Activated CD4-positive, CD25-positive, alpha-beta regulatory T cell (primary cell): ENCODE measurements at places on chromosomes 12 and 14.

GRCh38 chr12:122079532-122080081 is 1.1 kb downstream of the MLXIP start:
- no peak for DNase-seq

GRCh38 chr12:123498126-123498825 is 35.2 kb downstream of the RILPL1 start:
- DNase-seq: no peak

- peak; percentile 66 for DNase-seq
Observed at GRCh38 chr14:61456720-61457119, 135.3 kb downstream of the PRKCH start.

DNA sequence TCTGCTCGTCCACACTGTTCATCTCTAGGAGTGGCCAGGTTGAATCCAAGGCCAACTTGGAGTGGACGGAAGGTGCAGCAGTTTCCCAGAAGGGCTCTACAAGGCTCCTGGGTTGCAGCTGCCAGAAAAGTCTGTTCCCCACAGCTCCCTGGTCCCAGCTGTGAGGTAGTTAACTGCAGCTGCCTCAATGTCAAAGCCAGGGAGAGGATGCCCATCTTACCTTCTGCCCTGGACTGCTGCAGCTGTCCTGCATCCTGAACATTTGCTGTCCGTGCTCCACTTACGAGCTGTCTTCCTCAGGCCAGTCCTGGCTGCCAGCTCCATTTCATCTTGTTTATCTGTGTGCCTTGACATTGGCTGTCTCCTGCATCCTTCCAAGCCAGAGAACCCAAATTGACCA is 227.3 kb downstream of the SLC41A2 start:
- DNase-seq: no peak

GRCh38 chr12:52006726-52007157 is at the start of gene TAMALIN:
Gene TAMALIN, plus strand, starts transcription at chr12:52006946. Its CDS starts 74 bp downstream, at chr12:52007020.
- peak; percentile 65 for DNase-seq

DNA sequence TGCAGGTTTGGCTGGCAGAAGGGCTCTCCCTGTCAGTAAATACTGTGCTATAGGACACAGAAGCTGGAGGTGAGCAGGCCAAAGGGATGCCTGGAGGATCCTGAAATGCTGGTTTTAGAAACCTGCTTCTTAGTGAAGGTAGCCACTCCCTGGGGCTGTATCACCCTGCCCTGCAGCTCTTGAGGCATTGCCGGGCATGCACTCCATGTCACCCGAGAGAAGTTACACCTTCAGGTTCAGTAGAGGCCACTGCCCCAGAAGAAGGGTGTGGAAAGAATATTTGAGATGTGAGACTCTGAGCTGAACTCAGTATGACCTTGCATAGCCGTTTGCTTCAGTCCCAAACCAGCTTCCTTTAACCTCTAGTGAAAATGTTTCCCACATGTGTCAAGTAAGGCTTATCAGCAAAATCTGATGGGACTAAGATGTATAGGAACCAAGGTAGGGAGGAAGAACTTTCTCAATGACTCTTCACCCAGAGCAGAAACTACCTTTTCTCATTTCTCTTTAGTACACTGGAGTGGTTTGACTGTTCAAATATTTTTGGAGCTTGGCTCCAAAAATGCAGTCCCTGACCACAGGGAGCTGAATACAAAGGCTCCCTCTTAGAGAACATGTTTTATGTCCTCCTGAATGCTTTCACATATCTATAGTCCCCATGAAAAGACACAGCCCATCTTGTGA is 164.5 kb upstream of the DYRK2 start:
- no peak for DNase-seq

- no peak for DNase-seq
Observed at GRCh38 chr12:83805873-83806272, 1106.7 kb downstream of the SLC6A15 start.

DNA sequence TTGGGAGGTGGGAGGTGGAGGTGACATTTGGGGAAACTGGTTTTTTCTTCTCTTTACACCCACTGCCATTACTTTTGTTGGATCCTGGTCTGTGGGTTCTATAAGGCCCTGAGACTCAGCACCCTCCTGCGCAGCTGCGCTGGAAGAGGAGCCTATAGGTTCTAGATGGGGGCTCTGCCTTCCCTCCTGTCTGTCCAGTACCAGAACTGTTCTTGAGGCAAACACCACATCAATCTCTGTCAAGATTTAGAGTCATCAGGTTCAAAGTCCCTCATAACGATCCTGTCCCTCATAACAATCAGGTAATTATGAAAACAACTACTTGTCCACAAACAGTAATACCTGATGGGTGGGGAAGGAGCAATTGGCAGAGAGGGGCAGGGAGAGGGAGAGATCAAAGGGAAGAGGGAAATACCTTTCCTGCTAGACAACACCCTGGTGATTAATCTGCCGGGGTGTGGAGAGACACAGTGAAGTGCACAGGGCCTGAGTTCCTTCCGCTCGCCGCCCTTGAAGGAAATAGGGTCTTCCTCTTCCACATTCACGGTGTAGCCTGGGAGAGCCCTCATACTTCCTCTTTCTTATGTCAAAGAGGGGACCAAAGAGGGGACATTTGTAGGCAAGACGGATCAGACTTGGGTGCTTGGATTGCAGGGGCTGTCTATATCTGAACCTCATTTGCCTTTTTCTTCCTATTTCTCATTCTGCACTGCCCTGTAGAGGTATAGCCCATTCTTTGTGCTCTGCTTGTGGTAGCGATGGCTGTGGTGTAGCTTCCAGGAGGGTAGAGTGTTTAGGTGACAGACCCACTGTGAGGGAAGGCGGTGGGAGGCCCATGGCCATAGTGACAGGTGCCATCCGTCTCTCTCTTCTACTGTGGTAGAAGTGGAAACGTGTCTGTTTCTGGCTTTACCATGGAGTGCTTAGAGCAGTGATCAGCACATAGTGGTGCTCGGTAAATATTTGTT is 12.6 kb downstream of the GPRC5A start:
- no peak for DNase-seq

DNA sequence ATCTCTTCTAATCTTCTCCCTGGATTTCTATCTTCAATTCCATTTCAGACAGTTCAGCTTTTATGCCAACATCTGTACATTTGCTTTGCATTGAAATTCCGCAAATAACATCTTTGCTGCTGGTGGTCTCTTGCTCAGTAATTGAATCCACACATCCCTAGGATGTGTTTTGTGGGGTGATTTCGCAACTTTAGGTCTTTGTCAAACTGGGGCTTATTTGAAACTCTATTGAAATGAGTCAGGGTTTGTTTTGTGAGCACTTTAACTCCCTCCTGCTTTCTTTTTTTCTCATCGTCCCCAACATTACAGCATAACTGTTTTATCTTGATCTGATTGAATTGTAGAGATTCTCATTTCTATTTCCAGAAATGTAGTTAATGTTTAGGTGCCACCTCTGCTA is 404.3 kb downstream of the NPAS3 start:
- DNase-seq: no peak

DNA sequence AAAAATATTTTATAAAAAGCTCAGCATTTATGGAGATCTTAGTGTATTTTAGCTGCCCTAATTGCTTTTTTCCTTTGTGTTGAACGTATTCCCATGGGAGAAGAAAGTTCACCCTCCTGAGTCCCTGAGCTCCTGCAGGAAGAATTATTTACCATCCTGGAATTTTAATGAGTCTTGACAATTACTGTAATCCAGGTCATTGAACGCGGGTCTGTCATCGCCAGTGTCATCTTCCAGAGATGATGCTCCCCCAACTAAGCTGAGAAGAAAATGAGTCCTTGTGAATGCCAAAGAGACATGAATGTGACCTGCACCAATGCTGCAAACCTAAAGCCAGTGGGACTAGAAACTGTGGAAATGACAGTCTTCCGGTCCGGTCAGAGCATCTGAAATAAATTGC is 129.5 kb downstream of the FBXL14 start:
- DNase-seq: no peak

DNA sequence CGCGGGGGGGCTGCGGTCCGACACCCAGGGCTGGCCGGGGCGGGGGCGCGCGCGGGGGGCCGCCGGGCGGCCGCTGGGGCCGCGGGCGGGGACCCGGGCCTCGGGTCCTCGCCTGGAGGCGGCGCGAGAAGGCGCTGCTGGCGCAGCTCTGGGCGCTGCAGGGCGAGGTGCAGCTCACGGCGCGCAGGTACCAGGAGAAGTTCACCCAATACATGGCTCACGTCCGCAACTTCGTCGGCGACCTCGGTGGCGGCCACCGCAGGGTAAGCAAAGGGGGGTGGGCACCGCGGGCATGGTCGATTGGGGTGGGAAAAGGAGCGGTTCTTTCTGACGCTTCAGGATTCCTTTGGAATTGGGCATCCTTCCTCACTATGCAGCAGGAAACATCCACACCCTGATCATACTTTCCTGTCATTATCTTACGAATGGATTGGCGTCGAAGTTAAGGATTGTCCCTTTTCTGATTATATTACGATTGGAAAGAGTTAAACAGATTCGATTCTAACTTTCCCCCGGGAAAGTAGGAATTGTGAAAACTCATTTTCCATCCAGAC is 798 bp downstream of the PDZRN4 start:
- no peak for DNase-seq

GRCh38 chr12:65930114-65930828 is 106.0 kb downstream of the HMGA2 start:
- DNase-seq: no peak

GRCh38 chr14:35257809-35258208 is 34.4 kb upstream of the PSMA6 start:
- DNase-seq: no peak

- peak; percentile 42 for DNase-seq
Observed at GRCh38 chr14:96592591-96593386, 90.6 kb downstream of the PAPOLA start.

DNA sequence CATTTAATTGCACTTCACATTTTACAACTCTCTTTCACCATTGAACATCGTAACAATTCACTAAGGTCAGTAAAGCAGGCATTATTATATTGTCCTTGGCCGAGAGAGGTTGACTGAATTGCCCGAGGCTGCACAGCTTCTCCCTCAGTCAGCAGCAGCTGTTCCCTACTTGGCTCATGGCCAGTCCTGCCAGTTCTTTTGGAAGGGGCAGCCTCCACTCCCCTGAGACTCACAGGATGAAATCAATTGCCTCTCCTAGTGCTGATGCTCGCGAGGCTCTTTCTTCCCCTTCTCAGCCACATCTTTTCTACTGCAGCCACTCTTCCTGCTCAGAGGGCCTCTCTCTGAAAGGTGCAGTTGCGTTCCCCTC is 79.9 kb upstream of the KCNA1 start:
- no peak for DNase-seq

DNA sequence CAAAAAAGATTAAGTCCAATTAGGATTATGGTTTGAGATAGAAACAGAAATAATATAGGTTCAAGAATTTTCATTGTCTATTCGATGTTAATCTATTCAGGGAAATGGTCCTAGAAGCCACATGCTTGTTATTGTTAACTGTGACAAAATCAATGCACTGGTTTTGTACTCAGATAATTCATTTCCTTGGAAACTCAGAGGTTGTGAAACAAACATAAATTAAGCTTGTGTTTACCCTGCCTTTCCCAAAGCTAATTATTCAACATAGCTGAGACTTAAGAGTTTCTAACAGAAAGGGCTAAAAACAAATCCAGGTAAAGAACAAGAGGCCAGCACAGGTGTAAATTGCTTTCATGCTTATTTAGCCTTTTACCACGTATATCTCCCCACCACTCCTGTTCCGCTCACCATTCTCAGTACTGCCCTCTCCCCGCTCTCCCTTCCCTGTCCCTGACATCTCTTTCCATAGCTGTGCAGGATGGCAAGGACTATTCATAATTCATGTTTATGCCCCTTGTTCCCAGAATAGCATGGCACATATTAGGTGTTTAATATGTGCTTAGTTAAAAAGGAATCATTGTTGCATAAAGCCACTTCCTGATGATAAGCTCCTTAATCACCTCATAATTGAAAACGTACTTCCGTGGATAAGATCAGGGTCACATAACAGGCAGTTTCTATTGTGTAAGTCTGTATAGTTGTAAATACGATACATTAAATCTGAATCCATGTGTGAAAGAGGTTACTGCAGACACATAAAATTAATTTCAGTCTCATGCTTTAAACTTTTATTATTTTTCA is 131.8 kb upstream of the USP15 start:
- no peak for DNase-seq

GRCh38 chr14:77869340-77869739 is 69.4 kb downstream of the ADCK1 start:
- no peak for DNase-seq

DNA sequence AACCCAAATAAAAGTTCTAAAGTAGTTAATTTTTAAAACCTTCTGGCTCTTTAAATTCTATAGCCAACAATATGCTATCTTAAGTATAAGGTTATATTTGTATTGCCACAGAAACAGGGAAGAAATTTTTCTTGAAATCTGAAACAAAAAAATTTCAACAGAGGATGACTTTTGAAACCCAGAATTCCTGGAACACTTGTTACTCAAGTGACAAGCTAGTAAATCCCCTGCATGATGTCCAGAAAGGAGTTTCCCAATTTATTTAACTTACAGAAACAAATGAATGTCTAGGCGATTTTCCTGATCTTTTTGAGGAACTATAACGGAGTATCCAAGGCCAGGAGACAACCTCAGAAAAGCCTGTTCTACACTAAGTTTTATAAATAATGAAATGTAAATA is 69.6 kb downstream of the SLC41A2 start:
- no peak for DNase-seq

DNA sequence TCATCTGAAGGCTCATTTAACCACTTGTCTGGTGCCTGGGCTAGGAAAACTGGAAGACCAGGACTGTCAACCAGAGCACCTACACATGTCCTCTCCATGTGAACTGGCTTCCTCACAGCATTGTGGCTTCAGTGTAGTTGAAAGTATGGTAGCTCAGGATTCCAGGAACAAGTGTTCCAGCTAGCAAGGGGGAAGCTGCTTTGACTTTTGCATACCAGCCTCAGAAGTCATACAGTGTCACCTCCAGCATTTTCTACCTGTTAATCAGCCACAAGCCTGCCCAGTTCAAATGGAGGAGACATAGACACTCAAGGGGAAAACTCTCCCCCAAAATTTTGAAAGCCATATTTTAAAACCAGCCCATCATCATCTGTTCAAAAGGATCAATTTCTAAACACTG is 212.8 kb upstream of the CAND1 start:
- no peak for DNase-seq

DNA sequence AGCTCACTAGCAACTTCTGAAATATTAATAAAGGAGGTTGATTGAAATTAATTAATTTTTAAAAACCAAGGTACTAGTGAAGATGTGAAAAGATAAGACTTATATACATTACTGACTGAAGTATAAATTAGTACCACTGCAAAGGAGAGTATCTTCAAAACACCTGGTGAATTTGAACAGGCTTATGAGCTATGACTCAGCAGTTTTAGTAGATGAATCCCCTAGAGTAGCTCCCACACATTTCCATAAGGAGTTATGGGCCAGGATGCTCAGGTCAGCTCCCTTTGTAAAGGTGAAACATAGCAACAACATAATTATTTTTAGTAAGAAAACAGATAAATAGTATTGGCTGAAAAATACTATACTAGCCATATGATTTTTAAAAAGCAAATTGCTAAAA is 218.6 kb downstream of the SYT1 start:
- DNase-seq: no peak

DNA sequence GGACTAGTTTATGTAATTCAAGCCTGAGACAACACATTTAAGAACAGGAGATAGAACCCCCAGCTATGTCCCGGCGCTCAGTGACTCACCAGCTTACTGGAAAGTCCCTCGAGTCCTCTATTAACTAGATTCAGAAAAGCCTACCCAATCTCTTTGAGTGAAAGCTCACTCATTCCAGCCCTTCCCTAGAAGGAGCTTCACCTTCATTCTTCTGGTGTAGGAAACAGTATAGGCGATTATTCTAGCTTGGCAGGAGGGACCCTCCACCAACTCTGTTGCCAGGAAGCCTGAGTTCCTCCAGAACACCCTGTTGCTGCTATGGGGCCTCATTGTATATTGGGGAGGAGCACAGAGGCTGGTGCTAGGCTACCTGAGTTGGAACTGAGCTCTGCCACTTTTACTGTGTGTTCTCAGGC is 57.2 kb upstream of the AEBP2 start:
- no peak for DNase-seq
